Hematopoietic multipotent progenitor cell treated with erythropoietin and hydrocortisone succinate and interleukin-3 and kit ligand, for 6 days (in vitro differentiated cells): ENCODE measurements at places on chromosomes 13 and 19.

GRCh38 chr13:24459234-24459633, 53.3 kb downstream of the PARP4 start:
- peak; percentile 20 for DNase-seq

- DNase-seq: no peak
Measured at GRCh38 chr13:32390048-32390447, 37.9 kb downstream of the N4BP2L1 start.

GRCh38 chr19:10473192-10473591, 30.0 kb downstream of the KEAP1 start:
- DNase-seq: no peak

GRCh38 chr13:63112799-63113395, 1697.2 kb upstream of the PCDH20 start:
- DNase-seq: no peak

- no peak for DNase-seq
Measured at GRCh38 chr13:111482126-111482525, 161.7 kb downstream of the TEX29 start.

GRCh38 chr13:97114651-97115050, 107.5 kb upstream of the MBNL2 start:
- DNase-seq: no peak

DNA sequence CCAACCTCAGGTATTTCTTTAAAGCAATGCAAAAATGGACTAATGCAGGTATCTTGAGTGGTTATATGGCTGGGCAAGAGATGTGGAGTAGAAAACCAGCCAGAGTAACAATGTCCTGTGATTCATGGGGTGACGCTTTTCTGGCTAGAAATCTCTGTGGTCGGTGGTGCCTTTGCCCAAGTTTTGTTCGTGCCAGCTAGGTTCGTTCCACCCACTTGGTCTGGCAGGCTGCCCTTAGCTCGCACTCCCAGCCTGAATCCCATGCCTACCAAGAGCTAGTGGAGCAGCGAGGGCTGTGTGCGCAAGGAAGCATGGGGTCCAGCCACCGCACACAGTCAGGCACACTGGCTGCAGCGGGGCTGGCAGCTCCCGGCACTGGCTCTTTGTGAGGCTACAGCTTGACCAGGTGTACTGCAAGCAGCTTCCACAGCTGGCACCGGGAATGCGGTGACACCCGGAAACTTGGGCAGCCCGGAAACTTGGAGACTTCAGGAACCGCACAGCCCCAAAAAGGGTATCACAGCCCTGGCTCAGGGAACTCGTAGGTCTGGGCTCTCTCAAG, 349.6 kb upstream of the PCDH20 start:
- DNase-seq: no peak

DNA sequence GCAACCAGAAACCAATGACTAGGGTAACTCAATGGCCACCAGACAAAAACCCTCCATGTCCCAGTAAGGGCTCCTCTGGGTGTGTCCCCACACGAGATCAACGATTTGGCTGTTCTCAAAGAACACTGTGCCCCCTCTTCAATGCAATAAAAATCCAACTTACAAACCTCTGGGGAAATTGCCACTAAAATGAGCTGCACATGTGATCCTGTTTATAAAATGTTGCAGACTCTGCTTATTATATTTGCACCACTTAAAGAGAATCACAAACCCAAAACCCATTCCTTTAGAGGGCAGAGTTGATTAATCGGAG, 80.5 kb downstream of the STK24 start:
- DNase-seq: no peak

- DNase-seq: no peak
Measured at GRCh38 chr13:47639738-47640447, 361.2 kb downstream of the SUCLA2 start.

DNA sequence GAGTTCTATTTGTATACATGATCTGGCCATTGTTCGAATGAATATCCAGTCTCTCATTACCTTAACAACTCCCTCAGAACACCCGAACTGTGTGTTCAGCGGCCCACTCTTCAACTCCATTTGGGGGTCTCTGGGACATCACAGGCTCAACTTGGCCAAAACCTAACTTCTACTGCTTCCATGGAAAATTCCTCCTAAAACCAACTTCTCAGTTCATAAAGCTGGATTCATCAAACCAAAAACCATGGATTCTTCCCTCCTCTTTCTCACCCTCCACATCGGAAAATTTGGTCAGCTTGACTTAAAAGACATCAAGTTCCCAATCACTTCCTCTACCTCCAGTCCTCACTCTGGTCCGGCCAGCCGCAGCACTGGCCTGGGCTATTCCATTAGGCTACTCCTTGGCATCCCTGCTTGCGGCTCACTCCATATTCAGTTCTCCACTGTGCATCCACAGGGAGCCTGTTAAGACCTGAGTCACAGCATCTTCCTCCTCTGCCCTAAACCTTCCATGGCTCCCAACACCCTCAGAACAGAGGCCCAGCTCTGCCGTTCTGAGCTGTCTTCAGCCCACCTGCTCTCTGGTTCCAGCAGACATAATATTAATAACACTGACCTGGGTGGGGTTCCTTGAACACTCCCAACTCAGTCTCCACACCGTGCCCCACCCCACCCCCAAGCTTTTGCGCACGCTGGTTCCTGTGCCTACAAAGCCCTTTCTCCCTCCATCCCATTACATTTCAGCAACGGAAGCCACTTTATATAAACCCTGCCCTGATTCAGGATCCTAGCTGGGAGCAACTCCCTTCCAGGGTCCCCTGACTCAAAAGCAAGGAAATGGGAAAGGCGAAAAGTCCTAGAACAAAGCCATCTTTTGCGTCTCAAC, 1.1 kb downstream of the ZNF792 start:
- peak; percentile 46 for DNase-seq

DNA sequence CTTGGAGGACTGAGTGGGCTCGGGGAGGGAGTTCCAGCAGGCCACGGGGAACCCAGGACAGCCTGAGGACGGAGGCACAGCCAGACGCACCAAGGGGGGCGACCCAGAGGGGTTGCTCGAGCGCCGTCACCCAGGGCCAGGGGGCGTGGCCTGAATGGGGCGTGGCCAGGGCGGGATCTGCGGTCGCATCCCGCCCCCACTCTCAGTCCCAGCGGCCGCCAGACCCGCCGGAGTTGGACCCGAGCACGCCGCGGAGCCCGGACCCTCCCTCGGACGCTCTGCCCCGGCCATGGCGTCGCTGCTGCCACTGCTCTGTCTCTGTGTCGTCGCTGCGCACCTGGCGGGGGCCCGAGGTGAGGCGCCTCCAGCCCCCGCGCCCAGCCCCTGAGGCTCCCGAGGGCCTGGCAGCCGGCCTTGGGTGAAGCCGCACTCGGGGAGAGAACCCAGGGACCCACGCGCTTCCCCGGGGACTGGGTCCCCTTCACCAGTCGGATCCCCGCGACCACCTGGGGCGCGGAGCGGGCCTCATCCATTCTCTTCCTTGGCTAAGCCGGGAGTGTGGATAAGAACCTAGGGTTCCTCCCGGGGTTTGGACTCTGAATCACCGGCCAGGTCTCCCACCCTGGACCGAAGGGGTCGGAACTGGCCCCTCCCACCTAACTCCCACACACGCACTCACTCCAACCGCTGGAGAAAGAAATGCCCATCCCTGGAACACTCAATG, at the start of gene CILP2:
Gene CILP2, plus strand, starts transcription at position 205 of the 724 bp plus-strand sequence. Its CDS starts 85 bp downstream, at position 290.
- peak; percentile 48 for DNase-seq

- DNase-seq: peak; percentile 35
Measured at GRCh38 chr19:23394511-23394910, 760 bp downstream of the ZNF91 start.

DNA sequence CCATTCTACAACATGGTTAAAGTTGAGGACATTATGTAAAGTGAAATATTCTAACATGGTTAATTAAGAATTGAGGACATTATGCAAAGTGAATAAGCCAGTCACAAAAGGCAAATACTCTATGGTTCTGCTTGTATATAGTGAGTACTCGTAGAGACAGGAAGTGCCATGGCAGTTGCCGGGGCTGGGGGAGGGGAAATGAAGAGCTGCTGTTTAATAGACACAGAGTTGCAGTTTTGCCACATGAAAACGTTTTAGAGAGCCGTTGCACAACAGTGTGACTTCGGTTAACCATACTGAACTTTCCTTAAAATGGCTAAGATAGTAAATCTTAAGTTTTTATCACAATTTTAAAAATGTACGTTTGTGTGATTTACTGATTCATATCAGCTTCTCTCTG, 176.9 kb downstream of the SHISA2 start:
- DNase-seq: peak; percentile 38

- DNase-seq: no peak
Measured at GRCh38 chr13:46487748-46488147, 65.2 kb upstream of the LRCH1 start.

- no peak for DNase-seq
Measured at GRCh38 chr13:98738213-98738612, 14.3 kb downstream of the SLC15A1 start.

DNA sequence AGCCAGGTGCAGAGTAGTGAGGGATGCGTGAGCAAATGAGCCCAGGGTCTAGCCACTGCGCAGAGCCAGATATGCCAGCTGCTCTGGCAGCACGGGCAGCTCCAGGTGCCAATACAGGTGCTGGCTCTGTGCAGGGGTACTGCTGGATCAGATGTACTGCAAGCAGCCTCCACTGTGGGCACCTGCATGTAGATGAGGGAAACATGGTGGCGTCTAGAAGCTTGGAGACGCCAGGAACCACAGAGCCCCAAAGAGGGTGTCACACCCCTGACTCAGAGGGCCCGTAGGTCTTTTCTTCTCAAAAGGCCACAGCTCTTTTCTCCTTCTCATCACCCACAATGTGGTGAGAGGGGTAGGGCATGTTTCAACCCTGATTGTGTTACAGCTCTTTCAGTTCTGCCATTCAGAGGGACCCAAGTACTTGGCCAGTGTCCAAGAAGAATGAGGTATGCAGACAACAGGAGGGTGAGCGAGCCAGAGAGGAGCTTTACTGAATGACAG, 244.4 kb upstream of the SLITRK1 start:
- DNase-seq: peak; percentile 45

GRCh38 chr13:94323764-94324758, 155.4 kb downstream of the DCT start:
- peak; percentile 7 for DNase-seq

DNA sequence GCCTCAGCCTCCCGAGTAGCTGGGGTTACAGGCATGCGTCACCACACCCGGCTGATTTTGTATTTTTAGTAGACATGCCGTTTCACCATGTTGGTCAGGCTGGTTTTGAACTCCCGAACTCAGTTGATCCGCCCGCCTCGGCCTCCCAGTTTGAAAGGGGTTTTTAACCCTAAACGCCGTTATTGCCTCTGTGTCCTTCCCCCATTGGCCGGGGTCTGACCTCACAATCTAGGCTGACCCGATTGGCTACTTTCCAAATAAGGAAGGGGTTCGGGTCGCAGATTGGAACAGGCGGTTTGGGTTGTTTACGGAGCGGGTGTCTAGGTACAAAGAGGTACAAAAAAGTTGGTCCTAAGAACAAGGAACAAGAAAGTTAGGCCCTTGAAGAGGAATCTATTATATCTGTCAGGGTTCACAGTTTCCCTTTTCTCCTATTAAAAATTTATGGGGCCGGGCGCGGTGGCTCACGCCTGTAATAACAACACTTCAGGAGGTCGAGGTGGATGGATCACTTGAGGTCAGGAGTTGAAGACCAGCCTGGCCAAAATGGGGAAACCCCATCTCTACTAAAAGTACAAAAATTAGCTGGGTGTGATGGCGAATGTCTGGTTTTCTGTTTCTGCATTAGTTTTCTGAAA, 1.0 kb downstream of the ZNF253 start:
- peak; percentile 42 for DNase-seq

DNA sequence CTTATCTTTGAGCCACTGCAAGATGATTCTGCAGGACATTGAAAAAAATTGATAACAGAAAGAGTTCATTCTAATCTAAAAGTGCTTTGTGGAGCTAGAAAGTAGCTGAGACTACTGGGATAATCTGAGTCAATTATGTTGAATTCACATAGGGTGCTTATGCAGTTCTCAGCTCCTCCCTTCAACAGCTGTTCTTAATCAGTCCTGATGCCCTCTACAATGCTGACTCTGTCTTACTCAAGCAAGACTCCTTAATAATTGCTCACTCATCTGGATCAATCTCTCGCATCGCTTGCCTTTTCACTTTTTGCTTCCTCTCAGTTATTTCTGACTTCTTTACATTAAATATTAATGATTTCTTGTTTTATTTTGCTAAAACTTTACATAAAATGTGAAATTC, 182.1 kb downstream of the PCDH17 start:
- DNase-seq: no peak

- no peak for DNase-seq
Measured at GRCh38 chr13:113293686-113294085, 3.4 kb upstream of the LAMP1 start.

DNA sequence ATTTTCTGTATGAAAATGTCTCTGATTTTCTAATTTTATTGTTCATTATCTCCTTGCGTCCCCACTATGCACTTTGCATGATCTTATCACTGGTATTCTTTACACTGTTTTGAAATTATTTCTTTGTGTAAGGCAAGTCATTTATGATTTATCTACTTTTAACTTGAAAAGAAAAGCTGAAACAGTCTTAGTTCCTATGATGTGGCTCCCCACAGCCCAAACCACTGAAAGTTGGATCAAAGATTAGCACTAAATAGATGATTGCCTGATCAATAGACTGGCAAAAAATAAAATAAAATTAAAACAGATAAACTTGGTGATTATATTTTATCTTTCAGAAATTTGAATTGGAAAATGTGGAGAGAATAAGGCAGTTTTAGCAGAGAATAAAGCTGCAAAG, 1101.9 kb downstream of the PCDH9 start:
- no peak for DNase-seq

DNA sequence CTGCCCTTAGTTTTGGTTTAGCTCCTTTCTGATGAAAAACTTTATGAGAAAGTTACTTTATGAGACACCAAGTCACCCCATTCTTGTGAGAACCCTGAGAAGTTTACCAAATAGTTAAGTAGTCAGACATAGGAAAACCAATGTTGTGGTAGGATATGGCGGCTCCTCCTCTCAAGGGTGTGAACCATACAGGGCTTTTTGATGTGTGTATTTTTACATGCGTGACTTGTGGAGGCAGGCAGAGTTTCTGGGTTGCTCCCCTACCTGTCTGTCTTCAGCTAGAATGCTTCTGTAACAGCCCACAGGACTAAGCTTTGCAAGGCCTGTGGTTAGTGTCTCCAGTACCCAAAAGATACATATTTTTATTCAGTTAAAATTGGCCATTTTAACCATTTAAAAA, 18.3 kb downstream of the UBAC2 start:
- no peak for DNase-seq
